ENCODE measurements at places on chromosomes 5 and 9. TPM values are rescaled to one million over a fixed set of nuclear protein-coding genes. Genes with fewer than 3 reads are reported as not detected.

- no peak for DNase-seq
Observed at GRCh38 chr9:109699019-109699418, 81.0 kb upstream of the PALM2AKAP2 start.

DNA sequence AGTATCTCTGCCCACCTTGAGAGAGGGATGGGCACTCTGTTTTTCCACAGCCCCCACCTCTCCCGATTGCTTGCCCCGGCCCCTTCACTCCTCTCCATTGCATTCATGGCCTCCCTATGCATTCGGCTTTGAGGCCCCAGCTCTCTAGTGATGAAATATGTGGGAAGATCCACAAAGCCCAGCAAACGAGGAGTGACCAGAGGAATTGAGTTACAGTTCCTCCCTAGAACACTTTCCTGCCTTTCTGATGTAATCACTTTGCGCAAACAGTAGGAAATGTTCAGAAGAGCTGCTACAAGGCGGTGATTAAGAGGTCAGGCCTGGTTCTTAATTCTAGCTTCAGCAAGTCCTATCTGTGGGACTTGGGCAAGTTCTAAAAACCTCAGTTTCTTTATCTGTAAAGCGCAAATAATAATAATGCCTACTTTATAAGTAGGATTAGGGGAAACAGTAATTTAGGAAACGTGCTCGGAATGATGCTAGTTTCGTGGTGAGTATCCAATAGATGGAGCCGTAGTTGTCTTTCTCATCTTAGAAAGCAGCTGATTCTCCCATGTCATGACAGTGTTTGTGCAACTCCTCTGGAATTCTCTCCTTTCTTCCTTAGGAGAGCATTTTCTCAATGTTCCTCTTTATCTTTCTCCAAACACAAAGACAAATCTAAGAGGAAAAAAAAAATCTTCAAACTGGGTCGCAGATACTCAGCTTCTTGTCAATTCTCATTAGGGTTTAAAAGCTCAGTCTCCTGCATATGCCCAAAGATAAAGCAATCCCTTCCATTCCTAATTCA lies 99.5 kb upstream of the MSX2 start:
- DNase-seq, result no peak

DNA sequence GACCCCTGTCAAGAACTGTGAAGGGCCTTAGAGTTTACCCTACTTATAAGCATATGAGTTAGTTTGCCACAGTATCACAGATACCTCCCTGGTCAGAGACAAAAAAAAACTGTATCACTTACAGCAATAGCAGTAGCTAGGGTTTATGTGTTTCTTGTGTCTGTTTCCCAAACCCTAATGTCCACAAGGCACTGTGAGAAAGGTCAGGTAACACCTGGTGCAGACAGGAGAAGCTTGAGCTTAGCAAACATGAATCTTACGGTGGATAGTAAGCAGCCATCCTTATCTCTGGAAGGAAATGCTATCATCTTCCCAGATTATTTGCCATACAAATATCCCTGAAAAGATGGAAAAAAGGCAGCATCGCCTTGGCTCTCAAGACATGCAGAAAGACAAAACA lies 208.5 kb upstream of the KCNN2 start:
- DNase-seq, result no peak

DNA sequence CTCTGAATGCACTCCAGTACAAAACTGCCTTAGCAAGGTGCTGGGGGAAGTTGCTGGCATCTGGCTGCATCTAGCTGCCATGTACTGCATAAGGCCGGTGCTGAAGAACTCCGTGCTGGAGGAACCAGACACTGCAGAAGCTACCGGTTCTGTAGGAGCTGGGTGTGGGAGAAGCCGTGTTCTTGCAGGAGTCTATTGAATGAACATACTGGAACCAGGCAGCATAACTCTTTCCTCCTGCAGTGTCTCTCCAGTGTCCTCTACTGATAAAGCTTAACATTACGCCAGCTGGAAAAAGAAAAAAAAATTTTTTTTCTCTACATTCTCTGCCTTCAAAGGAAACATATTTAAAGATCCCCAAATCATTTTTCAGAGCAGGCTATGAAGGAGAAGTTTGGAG lies 38.5 kb downstream of the VPS13A start:
- DNase-seq, result no peak

DNA sequence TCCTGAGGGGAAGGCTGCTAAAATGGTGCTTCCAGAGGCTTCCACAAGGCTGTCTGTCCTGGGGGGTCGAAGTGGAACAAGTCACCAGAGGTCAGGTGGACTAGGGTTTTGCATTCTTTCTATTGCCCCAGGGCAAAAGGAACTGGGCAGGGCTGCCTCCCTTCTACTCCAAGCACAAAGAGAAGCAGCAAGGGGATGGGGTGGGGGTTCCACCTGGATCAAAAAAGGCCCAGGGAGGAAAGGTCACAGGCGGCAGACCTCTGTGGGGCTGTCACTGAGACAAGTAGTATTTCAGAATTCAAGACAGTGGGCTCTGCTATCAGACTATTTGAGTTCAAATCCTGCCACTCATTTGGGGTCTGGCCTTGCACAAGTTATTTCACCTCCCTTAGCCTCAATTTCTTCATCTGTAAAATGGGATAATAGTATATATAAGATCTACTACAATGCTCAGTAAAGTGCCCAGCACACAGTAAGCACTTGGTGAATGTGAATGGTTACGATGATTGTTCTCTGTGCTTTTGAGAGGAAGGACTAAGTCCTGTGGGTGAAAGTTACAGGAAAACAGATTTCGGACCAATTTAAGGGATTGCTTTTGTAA lies 1.9 kb upstream of the ARSI start:
- no peak for DNase-seq

The GDF9 gene
- polyA plus RNA-seq, result 0.15 TPM

The PPP3R2 gene
- polyA plus RNA-seq, result not detected

Data from AG04450 (cell line).